ENCODE measurements at places on chromosomes 12 and 14. TPM values are rescaled to one million over a fixed set of nuclear protein-coding genes. Genes with fewer than 3 reads are reported as not detected.

DNA sequence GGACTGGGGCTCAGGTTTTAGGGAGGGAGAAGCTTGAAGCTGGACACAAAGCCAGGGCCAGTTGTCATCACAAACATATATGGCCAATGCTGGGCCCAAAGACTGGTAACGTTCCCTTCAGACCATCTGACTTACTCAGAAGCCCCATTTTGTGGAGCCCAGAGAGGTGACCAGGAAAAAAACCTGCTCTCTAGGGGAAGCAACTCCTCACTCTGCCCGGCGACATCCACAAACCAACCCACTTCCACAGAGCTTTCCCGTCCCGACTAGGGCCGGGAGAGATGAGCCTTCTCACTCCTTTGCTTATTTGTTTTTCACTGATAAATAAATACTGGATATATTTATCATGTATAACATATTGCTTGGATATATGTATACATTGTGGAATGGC lies 180.9 kb upstream of the RTL1 start:
- H3K27ac ChIP-seq, result no peak overlapping the region
- no peak overlapping the region for H3K4me3 ChIP-seq
- H3K4me1 ChIP-seq, result no peaks in the 10 kb centered on the region
- DNase-seq, result no peak

- no peaks in the 10 kb centered on the region for H3K27me3 ChIP-seq
- no peaks in the 10 kb centered on the region for H3K4me1 ChIP-seq
- no peak overlapping the region for H3K27ac ChIP-seq
- no peaks in the 10 kb centered on the region for H3K36me3 ChIP-seq
Observed at GRCh38 chr14:74474376-74474775, 18.7 kb downstream of the NPC2 start.

DNA sequence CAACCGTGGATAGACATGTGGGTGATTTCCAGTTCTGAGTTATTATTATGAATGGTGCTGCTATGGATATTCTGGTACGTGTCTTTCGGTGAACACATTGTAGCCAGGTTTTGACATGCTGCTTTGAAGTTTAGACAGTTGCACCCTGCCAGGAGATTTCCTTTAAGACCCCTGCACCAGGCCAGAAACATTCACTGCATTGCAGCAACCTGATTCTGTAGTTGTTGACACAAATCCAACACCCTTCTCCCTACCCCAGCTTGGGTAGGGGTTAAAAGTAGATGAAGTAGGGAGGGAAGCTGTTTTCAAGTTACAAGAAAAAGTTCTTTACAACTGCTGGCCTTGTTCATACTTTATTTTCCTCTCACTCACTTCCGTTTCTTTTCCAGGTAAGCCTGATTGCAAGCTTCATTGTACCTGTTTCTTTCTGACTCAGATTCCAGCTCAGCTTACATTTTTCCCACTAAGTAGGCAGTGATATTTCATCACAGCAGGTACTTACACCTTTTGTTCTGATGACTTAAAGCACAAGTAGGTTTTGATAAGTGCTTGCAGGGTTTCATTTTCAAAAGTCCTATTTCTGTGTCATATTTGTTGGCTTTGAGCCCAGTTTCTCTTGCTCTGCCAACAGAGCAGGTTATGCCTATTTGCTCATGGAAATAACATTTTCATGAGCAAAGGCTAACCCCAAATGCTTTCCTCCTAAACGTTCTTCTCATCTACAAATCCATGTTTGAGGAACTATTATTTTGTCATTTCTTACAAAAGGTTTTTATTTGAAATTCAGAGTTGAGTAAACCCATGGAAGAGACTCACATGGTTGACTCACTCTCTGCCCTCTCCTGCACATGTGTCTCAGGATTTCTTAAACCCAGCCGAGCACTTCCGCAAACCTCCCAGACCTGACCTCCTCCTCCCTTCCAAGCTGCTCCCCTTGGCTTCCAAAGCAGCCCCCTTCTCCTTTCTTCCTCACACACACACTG lies 12.1 kb upstream of the LTA4H start:
- peak overlapping the region; percentile 26 for H3K27ac ChIP-seq
- H3K36me3 ChIP-seq, result no peaks in the 10 kb centered on the region
- H3K4me3 ChIP-seq, result no peak overlapping the region
- H3K27me3 ChIP-seq, result no peaks in the 10 kb centered on the region
- peak; percentile 58 for DNase-seq

GRCh38 chr12:119803381-119803791 lies 73.7 kb downstream of the CIT start:
- H3K4me1 ChIP-seq, result no peaks in the 10 kb centered on the region
- peak; percentile 26 for DNase-seq
- no peak overlapping the region for H3K27ac ChIP-seq
- no peaks in the 10 kb centered on the region for H3K27me3 ChIP-seq
- no peaks in the 10 kb centered on the region for H3K36me3 ChIP-seq

- peaks cover 24% of the 10 kb centered on the region for H3K4me1 ChIP-seq
- DNase-seq, result no peak
- peaks cover 19% of the 10 kb centered on the region for H3K36me3 ChIP-seq
- H3K27me3 ChIP-seq, result no peaks in the 10 kb centered on the region
Observed at GRCh38 chr14:23299986-23300686, 2.5 kb downstream of the PPP1R3E start.

DNA sequence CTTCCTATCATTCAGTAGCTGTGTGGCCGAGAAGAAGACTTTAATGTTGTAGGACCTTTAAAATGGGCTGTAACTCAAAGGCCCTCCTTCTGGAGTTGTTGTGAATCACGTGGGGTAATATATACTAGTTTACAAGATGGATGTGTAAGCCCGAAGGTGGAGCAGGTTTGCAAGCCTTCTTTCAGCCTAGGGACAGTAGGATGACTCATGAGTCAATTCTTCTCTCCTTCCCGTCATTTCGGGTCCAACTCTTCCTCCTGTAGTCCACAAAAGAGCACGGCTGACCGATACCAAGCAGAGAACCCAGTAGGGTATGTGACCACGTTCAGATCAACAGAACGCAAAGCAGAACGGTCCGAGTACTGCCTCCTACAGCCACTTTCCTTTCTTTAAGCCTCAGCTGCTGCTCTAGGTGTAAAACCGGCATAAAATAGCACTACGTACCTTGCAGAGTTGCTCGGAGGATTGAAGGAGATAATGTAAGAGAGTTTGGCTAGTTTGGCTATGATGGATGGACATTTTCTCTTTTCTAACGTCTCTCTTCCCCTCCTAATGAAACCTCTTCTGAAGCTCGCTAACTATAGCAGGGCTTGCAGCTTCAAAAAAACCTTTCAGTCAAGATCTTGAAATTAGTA lies 1.3 kb upstream of the RASSF3 start:
- H3K4me1 ChIP-seq, result no peaks in the 10 kb centered on the region
- peak; percentile 77 for DNase-seq
- H3K27me3 ChIP-seq, result no peaks in the 10 kb centered on the region
- peak overlapping the region; percentile 98 for H3K4me3 ChIP-seq

GRCh38 chr12:123726244-123726643 lies 14.1 kb downstream of the ATP6V0A2 start:
- H3K27ac ChIP-seq, result no peak overlapping the region
- no peak overlapping the region for H3K4me3 ChIP-seq

DNA sequence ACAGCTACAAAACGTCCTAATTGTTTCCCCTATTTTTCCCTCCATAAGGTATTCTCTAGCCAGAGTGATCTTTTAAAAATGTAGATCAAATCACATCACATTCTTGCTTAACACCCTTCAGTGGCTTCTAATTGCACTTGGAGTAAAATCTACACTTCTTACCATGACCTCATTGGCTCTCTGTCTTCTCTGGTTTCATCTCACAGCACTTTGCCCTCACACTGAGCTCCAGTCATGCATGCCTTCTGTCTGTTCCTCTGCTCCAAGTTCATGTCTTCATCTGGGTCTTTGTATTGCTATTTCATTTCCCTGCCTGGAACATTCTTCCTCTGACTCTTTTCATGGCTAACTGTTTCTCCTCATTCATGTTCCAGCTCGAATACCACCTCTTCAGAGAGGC lies 220.4 kb upstream of the GARIN6 start:
- H3K27me3 ChIP-seq, result no peaks in the 10 kb centered on the region
- DNase-seq, result no peak
- H3K27ac ChIP-seq, result no peak overlapping the region
- no peaks in the 10 kb centered on the region for H3K36me3 ChIP-seq

DNA sequence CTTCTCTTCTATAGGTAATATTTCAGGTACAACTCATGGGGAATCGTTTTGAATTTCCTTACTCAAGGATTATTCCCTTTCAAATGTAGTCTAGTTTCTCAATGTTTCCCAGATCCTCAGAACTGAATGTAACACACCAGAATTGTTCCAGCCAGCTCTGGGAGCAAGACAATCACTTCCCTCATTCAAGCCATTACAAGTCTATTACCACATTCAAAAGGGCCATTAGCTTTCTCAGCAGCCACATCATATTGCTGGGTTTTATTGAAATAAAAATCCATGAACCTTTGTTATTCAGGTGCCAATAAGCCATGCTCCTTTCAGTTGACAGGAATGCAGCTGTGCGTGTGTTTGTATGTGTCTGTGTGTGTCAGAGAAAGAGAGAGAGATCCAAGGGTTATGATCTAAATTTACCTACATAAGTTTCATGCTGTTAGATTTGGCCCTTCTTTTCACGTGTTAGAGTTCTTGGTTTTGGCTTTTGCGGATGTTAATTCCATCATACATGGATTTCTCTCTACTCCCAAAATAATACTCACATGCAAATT lies 357.7 kb downstream of the BCAT1 start:
- no peaks in the 10 kb centered on the region for H3K27me3 ChIP-seq
- no peaks in the 10 kb centered on the region for H3K4me1 ChIP-seq
- no peak overlapping the region for H3K27ac ChIP-seq
- no peaks in the 10 kb centered on the region for H3K36me3 ChIP-seq

- peak overlapping the region; percentile 76 for H3K27ac ChIP-seq
- DNase-seq, result peak; percentile 62
- H3K4me3 ChIP-seq, result peak overlapping the region; percentile 77
- H3K36me3 ChIP-seq, result peaks cover 5% of the 10 kb centered on the region
Observed at GRCh38 chr12:118377884-118378470, 1.6 kb downstream of the SUDS3 start.

DNA sequence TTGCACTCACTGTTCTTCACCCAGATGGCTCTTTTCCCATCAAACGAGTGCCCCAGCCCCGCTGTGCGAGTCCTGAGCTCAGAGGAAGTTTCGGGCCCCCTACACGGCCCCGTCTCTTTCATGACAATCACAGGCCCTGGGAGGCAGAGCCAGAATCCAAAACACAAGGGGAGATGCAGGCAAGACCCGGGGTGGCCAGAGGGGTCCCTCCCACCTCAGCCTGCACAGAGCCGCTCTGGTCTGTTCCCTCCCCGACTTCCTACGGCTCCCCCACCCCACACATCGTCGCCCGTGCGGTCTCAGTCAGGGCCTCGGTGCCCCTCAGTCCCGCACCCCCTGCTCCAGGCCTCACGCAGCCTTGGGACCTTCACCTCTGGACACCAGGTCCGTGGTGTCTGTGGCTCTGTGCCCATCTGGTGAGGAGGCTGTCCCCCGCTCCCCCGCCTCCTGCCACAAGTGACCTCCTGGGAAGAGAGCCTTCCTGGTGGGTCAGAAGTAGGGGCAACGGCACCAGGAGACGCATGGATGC lies 8.9 kb downstream of the GPR132 start:
- H3K27me3 ChIP-seq, result no peaks in the 10 kb centered on the region
- no peak overlapping the region for H3K4me3 ChIP-seq
- no peaks in the 10 kb centered on the region for H3K4me1 ChIP-seq
- no peaks in the 10 kb centered on the region for H3K36me3 ChIP-seq
- no peak for DNase-seq

DNA sequence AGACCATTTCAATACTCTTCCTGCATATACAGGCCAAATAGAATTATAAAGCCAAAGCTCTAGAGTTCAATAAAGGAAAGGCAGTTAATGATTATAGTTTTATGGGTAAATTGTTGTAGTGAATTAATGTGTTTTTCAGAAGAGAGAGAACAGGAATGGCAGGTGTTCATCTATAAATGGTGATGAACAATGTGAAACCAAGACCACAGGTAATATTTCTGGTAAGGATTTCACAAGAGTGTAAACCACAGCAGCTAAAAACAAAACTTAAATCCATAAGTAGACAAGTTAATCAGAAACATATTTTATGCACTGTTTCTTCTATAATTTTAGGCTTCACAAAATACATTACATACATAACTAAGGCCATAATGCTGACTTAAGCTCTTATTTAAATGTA lies 204.4 kb downstream of the SYT1 start:
- no peak overlapping the region for H3K27ac ChIP-seq
- no peak for DNase-seq
- H3K4me1 ChIP-seq, result no peaks in the 10 kb centered on the region
- no peak overlapping the region for H3K4me3 ChIP-seq

GRCh38 chr12:88571543-88571942 lies 8.7 kb downstream of the KITLG start:
- no peaks in the 10 kb centered on the region for H3K36me3 ChIP-seq
- H3K27me3 ChIP-seq, result no peaks in the 10 kb centered on the region
- H3K4me3 ChIP-seq, result no peak overlapping the region
- H3K4me1 ChIP-seq, result peaks cover 16% of the 10 kb centered on the region

GRCh38 chr12:62862259-62862881 lies 72.6 kb downstream of the PPM1H start:
- H3K36me3 ChIP-seq, result no peaks in the 10 kb centered on the region
- no peak overlapping the region for H3K27ac ChIP-seq

DNA sequence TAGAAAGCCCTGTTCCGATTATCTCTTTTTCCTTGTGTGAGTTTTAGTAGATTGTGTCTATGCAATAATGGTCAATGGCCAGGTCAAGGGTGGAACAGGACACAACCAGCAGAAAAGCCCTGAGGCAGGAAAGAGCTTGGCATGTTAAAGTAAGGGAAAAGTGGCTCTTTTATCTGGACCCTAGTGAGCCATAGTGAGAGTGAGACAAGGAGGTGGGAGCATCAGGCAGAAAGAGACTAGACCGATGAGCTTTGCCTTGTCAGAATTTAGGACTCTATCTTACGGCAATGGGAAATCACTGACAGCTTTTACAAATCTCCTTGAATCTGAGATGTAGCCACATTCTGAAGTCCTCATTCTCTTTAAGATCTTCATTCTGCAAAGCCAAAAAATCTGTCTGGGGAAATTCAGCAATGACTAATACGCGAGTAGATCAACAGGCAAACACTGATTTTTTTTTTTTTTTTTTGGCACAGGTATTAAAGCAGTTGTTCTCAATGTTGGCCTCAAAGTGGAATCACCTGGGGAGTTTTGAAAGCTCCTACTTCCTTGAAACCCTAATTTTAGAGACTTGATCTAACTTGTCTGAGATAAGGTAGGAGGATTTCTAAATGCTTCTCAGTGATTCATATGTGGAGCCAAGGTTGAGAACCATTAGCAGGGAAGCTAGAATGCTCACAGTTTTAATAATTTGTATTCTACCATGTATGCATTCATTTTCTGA lies 33.9 kb downstream of the TMEM19 start:
- no peaks in the 10 kb centered on the region for H3K4me1 ChIP-seq
- no peak overlapping the region for H3K4me3 ChIP-seq
- no peak for DNase-seq
- H3K36me3 ChIP-seq, result no peaks in the 10 kb centered on the region

DNA sequence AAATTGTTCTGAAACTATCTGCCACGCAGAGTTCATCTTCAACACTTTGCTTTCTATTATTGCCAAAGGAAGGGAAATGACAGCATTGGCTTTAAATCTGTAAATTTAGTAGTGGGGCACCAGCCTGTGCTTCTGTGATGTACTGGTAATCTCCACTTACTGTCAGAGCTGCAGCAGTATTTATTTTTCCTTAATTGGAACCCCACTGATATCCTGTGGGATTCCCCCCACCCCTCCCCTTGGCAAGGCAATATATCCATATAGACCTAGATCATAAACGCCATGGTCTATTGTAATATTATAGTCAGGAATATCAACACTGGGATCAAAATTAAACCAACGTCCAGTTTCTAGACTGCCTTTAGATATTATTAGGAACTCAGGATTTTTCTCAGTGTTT lies 96.7 kb downstream of the RMST start:
- H3K36me3 ChIP-seq, result no peaks in the 10 kb centered on the region
- no peaks in the 10 kb centered on the region for H3K27me3 ChIP-seq
- H3K27ac ChIP-seq, result no peak overlapping the region
- no peak overlapping the region for H3K4me3 ChIP-seq
- no peak for DNase-seq
- peaks cover 5% of the 10 kb centered on the region for H3K4me1 ChIP-seq

Gene SCNN1A
- polyA plus RNA-seq, result 47.1 TPM

Gene NTN4
- polyA plus RNA-seq, result 1.6 TPM

Gene ATL1
- polyA plus RNA-seq, result 2.4 TPM

Gene HOXC9
- polyA plus RNA-seq, result not detected
